ENCODE measurements at places on chromosomes 1 and 21.

DNA sequence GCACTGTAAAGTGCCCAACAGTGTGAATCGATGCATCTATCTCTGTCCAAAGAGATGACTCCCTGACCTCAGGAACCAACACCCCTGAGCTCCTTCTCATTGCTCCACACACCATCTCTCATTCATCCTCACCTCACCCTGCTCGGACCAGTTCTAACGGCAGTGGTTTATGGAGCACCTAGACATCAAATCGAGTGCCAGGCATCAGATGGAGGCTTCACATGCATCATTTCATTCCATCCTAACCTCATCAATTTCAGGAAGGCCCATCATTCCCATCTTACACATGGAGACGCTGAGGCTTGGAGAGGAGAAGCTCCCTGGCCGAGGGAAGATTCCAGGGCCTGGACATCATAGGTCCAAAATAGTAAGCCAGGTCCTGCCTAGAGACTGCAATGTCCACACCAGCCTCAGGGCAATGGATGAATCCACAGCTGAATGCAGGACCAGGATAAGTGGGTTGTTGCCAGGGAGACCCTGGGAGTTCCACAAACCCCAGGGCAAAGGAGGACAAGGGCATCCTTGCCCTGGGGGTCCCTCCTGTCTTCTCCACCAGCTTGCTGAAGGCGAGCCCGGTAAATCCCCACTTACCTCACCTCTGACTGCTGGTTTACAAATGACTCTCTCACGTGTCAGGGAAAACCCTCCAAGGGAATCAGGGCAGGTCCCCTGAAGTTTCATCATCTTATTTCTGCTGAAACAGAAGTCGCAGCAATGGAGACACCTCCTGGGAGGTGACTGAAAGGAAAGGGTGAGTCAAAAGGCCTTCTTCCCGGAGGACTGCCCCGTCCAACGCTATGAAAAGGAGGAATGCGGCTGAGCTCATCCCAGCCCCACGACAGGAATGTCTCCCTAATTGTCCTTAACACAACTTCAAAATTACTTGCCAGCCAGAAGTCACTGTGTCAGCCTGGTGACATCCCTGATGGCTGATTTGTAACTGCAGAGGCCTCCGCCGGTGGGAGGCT, 9.0 kb upstream of the IFFO2 start:
- DNase-seq, result no peak

DNA sequence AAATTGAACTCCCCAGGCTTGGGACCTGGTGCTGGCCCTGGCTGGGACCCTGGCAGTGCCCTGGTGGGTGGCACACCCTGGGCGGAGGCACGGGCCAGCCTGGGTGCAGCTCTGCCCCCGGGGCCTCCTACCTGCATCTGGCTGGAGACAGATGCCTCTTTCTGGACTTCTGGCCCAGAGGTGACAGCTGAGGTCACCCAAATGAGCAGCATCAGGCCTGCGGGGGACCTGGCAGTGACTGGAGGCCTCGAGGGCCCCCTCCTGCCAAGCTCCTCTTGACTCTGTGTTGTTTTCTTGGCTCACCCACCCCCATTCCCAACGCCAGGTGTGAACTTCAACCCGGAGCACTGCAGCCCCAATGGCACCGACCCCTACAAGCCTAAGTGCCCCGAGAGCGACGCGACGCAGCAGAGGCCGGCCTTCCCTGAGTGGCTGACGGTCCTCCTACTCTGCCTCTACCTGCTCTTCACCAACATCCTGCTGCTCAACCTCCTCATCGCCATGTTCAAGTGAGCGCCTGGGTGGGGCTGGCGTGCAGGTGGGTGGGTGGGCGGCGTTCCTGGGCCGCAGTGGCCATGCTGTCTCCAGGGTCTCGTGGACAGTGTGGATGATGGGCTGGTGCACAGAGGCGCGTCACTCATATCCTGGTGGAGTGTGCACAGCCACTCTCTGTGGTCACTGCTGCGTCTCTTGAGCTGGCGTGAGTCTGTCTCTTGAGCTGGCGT, 41.6 kb upstream of the LRRC3 start:
- DNase-seq, result no peak

DNA sequence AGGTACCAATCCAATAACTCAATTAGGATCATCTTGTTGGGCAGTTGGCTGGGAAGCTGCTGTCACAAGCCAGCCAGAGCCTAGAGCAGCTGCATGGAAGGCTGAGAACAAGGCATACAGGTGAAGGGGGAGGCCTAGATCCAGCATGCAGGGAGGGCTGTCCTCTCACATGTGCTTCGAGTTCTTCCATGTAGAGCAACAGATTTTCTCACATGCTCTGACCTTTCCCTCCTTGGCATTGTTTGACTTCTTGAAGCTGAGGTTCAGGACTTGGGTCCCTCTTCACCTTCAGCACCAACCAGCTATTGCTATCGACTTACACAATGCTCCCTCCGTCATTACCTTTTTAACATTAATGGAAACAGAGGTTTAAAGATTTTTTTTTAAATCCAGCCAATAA, 257.7 kb downstream of the ATG4C start:
- no peak for DNase-seq

DNA sequence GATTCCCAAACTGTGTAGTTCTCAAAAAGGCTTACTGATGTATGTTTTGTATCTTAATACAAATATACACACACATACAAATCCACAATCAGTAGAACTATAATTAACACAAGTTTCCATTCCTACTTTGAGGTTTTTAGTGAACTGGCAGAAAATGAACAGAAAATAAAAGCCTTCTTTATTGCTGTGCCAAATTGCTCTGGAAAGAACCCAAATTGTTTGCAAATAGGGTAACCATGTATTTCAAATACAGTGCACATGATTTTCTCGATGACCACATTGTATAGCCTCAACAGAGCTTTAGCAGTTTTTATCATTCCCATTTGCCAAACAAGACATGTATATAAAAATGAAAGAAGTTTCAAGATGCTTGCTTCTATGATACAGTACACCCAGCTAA, 173.3 kb downstream of the COL24A1 start:
- no peak for DNase-seq

DNA sequence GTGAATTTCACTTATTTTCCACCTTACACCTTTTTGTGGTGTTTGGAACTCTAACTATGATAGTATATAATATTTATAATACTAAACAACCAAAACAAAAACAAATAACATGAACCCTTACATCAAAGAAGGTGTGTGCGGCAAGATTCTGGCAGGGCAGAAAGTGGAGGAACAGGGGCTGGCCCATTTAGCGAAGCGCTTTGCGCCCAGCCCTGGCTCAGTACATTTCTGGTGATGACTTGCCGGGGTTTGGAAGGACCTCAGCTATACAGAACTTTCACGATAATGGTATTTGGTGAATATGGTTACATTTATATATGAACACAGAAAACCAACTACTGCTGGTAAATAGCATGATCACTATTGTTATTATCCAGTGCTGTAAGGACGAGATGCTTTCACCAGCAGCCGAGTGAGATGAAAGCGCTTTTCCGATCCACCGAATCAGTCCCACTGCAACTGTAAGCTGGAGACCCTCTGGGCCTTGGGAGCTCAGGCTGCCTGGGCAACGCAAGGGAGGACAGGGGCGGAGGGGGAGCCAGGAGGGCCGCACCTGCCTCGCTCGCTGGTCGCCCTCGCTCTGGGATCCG, 63.9 kb downstream of the CD247 start:
- DNase-seq, result no peak

- DNase-seq, result no peak
Measured at GRCh38 chr1:42152119-42152518, 1.1 kb upstream of the GUCA2B start.

DNA sequence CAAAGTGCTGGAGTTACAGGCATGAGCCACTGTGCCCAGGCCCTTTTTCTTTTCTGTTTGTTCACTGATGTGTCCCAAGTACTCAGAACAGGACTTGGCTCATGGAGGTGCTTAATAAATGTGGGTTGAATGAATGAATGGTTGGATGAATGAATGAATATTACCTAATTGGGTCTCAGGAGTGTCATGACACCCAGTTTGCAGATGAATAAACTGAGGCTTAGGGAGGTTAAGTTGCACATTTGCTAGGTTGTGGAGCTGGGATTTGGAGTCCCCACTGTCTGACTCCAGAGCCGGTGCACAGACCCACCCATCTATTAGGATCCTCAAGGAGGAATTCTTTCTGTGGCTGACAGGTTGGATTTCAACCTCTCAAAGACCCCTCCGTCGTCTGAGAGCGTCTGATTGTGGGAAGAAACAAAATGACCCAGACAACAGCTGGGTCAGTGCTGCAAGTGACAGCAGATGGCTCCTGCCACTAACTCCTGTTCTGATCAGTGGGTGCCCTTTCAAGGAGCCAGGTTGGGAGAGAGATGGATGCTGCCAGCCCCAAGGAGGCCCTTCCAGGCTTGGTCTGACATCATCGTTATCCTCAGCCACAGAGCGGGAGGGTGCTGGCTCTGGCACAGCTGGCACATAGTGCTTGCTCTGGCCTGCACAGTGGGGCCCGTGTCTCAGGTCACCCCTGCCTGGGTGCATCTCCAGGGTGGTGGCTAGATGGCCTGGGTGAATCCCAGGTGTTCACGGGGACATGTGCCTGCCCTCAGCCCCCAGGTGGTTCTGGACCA, 24.2 kb downstream of the ARHGEF10L start:
- DNase-seq, result no peak

DNA sequence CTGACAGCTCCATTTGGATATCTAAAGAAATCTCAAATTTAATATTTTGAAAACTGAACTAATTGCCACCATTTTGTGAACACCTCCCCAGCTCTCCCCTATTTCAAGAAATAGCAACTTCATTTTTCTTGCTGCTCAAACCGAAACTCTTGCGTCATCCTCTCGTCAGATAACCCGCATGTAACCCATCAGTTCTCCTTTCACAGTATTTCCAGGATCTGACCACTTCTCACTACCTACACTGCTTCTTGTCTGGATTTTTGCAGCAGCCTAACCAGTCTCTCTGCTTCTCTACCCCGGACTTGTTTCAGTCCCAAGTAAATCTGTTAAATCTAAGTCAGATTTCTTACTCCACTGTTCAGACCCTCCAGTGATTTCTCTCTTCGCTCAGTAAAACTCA, 75.6 kb downstream of the MTR start:
- no peak for DNase-seq

DNA sequence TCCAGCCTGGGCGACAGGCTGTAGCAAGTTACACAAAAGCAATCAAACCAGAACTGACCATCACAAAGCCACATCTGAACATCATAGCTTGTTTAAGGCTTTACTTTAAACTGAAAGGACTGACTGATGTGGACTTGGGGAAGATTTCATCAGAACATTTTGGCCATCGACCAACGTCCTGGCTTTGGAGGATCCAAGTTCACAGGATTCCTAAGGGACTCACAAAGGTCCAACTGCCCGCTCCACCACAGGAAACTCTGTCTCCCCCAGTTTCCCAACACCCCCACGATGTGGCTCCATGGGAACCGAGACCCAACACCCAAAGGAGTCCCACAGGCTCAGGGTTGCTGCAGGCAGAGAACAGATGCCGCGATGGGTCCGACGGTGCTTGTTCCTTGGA, 9.3 kb downstream of the SSU72 start:
- DNase-seq, result no peak

GRCh38 chr1:69993810-69994209, 211.6 kb downstream of the LRRC40 start:
- DNase-seq, result no peak

- DNase-seq, result no peak
Measured at GRCh38 chr1:234256359-234256758, 116.9 kb upstream of the COA6 start.

- DNase-seq, result no peak
Measured at GRCh38 chr1:210771131-210771530, 362.8 kb downstream of the KCNH1 start.

- no peak for DNase-seq
Measured at GRCh38 chr1:115099693-115100050, 10.4 kb upstream of the TSPAN2 start.
